Renal pelvis (tissue), 12 donors: ENCODE measurements at places on chromosomes 13 and 19.

- no peak for DNase-seq
Measured at GRCh38 chr13:85592211-85592610, 207.0 kb downstream of the SLITRK6 start.

DNA sequence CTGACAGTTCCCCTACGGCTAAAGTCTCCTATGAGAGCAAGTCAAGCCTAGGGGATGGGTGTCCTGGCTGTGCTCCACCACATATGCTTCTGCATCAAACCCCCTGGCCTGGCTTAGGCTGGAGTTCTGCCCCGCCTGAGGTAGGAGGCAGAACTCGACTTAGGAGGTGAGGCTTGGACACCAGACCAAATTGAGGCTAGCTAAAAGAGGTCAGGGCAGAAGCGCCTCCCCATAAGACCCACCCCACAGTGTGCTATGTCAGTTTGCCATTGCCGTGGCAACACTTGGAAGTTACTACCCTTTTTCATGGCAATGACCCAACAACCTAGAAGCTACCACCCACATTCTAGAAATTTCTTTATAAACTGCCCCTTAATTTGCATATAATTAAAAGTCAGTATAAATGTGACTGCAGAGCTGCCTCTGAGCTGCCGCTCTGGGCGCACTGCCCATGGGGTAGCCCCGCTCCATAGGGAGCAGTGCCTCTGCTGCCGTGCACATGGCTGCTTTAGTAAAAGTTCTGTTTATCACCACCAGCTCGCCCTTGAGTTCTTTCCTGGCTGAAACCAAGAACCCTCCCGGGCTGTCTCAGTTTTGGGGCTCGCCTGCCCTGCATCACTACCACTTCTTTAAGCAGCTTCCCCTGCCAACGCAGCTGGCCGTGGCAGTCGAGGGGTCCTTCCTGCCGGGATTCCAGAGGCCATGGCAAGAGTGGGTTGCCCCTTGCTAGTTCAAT lies 20.2 kb downstream of the AP1M1 start:
- no peak for DNase-seq

DNA sequence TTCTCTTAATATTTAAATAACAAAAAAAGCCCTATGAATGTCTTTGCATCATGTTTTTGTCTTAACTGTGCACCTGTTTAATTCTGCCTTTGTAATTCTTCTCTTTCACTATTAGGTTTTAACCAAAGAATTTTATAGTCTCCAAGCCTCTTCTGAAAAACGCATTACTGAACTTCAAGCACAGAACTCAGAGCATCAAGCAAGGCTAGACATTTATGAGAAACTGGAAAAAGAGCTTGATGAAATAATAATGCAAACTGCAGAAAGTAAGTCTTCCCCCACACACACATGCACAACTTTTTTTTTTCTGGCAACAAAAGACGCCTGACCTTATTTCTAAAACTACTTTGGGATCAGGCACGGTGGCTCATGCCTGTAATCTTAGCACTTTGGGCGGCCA lies 126.5 kb downstream of the PIBF1 start:
- DNase-seq, result no peak

DNA sequence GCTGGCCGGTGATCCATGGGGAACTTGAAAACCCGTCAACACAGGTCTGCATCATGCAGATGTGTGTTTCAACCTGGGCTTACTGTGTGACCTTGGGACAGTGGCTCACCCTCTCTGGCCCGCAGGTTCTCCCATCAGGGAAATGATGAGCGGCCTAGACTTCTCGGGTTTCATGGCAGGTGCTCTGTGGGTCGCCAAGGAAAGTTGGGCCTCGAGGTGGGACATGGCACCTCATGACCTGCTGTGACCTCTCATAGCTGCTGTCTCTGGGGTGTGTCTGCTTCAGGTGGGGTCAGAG lies 50.8 kb upstream of the NFIC start:
- DNase-seq, result no peak

DNA sequence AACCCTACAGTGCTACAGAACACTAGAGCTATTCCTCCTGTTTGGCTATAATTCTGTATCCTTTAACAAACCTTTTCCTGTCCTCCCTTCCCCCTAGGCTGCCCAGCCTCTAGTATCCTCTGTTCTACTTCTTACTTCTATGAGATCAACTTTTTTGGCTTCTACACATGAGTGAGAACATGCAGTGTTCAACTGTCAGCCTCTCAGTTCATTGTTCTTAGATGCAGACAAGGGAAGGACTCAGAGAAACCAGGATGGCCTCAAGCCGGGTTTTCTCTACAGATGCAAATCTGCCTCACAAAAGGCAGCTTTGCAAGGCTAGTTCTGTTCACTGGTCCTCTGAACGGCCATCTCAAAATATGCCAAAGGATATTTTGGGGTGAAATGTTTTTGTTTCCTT lies 18.4 kb downstream of the AMER2 start:
- no peak for DNase-seq

DNA sequence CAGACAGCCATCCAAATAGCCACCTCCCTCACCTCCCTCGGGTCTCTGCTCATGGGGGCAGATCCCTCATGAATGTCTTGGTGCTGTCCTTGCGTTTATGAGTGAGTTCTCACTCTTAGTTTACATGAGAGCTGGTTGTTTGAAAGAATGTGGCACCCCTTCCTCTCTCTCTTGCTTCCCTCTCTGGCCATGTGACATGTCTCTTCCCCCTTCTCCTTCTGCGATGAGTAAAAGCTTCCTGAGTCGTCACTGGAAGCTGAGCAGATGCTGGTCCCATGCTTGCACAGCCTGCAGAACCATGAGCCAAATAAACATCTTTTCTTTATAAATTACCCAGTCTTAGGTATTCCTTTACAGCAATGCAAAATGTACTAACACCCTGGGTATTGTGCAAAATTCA lies 208.7 kb downstream of the LACC1 start:
- DNase-seq, result no peak

DNA sequence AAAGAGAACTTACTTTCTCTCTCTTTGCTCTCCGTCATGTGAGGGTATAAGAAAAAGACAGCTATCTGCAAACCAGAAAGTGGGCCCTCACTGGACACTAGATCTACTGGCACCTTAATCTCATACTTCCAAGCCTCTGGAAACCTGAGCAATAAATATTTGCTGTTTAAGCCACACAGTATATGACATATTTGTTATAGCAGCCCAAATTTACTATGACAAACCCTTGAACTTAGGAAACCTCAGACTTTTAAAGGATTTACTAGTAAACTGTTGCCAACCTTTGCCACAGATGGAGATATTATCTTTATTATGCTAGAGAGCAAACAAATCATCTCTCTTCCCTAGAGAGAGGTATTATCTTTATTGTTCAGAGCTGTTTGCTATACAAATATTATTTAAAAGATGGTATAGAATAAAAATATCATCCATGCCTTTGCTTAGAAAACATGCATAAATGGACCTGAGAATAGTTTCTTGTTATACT lies 1446.1 kb downstream of the SLITRK1 start:
- DNase-seq, result no peak

DNA sequence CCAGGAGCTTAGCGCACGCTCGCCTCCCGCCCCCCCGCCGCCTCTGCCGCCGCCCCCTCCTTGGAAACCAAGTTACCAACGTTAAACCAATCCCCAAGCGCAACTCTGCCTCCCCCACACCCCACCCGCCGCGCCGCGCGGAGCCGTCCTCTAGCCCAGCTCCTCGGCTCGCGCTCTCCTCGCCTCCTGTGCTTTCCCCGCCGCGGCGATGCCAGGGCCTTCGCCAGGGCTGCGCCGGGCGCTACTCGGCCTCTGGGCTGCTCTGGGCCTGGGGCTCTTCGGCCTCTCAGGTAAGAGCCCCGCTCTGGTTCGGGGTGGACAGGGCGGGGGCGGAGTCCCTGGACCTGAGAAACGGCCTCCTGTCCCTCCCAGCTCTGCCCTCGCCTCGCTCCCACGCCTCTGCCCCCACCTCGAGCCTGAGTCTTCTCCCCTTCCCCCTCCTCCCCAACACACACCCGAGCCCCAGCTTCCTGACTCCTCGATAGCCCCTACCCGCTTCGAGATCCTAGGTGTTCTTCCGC lies at the start of gene ICAM5:
Gene ICAM5 (plus strand): TSS at position 117 of the 521 bp plus-strand sequence. CDS start 92 bp downstream, at position 209.
- no peak for DNase-seq
